ENCODE measurements at places on chromosomes 11 and 22. TPM values are rescaled to one million over a fixed set of nuclear protein-coding genes. Genes with fewer than 3 reads are reported as not detected.
A peak's percentile ranks its signal among the peaks of the same experiment; 100 is the strongest.

- peaks cover 4% of the 10 kb centered on the region for H3K27me3 ChIP-seq
- H3K4me3 ChIP-seq = no peak overlapping the region
- H3K27ac ChIP-seq = no peak overlapping the region
- no peak for DNase-seq
- no peaks in the 10 kb centered on the region for H3K36me3 ChIP-seq
Observed at GRCh38 chr22:45923212-45923611, 53.8 kb downstream of the WNT7B start.

DNA sequence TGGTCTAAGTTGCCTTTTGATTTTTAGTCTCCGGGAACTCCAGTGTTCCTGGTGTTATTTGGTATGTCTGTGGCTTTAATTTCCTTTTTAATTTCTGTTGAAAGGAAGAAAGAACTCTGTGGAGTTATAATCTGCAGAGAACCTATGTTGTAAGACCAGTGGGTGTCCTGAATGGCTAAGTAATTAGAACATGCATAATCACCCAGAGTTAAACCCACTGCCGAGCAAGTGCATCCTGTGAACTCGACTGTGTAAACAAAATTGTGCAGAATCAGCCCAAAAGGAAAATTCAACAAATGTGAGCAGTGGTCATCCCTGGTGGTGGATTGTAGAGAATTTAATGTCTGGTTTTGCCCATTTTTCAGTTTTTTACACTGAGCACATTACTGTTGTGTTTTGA lies 162.5 kb downstream of the COMMD9 start:
- H3K27ac ChIP-seq = no peak overlapping the region
- H3K4me1 ChIP-seq = no peaks in the 10 kb centered on the region
- H3K27me3 ChIP-seq = no peaks in the 10 kb centered on the region

DNA sequence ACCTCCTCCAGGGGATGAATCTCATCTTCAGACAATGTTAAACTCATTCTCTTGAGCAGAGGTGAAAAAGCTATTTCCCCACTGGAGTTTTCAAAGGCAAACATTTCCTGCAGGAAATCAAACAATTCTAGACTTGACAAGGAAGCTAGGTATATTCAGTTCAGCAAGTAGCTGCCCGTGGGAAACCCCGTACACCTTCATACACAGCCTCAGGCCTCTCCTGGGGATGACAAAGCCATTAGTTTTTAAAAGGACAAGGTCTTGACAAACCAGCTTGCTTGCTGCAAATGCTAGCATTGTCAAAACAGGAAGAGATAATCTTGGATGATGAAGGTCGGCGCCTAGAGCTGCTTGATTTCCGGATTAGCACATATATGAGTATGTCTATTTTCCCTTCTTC lies 1630.8 kb upstream of the TENM4 start:
- H3K27me3 ChIP-seq = no peaks in the 10 kb centered on the region
- H3K4me1 ChIP-seq = no peaks in the 10 kb centered on the region
- no peaks in the 10 kb centered on the region for H3K36me3 ChIP-seq
- DNase-seq = no peak
- no peak overlapping the region for H3K4me3 ChIP-seq

- no peaks in the 10 kb centered on the region for H3K36me3 ChIP-seq
- DNase-seq = no peak
- H3K27me3 ChIP-seq = no peaks in the 10 kb centered on the region
- H3K4me1 ChIP-seq = peaks cover 14% of the 10 kb centered on the region
- no peak overlapping the region for H3K27ac ChIP-seq
- no peak overlapping the region for H3K4me3 ChIP-seq
Observed at GRCh38 chr11:114277637-114278341, 18.4 kb upstream of the NNMT start.

DNA sequence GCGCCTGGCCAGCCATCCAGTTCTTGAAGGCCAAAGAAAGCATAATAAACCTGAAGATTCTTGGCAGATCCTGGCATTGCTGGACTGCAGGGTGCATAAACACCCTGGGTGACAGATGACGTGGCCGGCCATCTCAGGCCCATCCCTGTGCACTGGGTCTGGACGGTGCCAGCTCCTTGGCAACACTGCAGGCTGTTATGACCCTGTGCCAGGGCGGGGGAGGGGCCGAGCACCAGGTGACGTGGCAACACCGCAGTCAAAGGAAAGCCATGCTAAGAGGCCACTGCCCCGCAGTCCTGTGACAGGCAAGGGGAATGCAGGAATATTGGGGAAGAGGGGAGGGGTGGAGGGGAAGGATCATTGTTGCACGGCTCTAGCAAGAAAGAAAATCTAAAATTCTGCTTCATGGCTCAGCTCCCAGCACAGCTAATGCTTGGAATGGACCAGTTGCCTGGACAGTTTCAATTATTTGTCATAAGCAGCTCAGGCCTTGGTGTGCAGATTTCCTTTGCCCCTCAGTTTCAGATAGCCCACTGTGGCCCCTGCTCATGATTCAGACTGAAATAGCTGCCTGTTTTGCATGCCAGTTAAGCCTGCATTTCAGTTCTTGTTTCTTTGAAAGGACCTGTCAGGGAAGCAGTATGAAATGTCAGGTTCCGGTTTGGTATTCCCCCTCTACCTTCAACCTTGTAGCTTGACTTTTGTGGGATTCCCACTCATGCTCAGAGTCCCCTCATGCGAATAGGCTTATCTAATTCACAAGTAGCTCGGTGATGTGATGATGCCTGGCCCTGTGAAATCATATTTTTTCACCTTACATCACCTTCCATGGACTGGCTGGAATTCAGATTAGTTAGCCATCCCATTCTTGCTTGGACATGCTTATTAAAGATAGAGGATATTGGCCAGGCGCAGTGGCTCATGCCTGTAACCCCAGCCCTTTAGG lies 29.7 kb upstream of the DDX6 start:
- H3K27me3 ChIP-seq = no peaks in the 10 kb centered on the region
- H3K4me3 ChIP-seq = no peak overlapping the region
- peak; percentile 78 for DNase-seq
- peak overlapping the region; percentile 55 for H3K27ac ChIP-seq
- H3K4me1 ChIP-seq = no peaks in the 10 kb centered on the region

- DNase-seq = no peak
- no peak overlapping the region for H3K4me3 ChIP-seq
- no peak overlapping the region for H3K27ac ChIP-seq
- H3K27me3 ChIP-seq = no peaks in the 10 kb centered on the region
Observed at GRCh38 chr11:57160665-57161064, 21.1 kb upstream of the LRRC55 start.

GRCh38 chr11:62925308-62925707 lies 4.1 kb upstream of the CHRM1 start:
- no peak overlapping the region for H3K4me3 ChIP-seq
- H3K27me3 ChIP-seq = peaks cover 33% of the 10 kb centered on the region
- peak; percentile 8 for DNase-seq
- no peak overlapping the region for H3K27ac ChIP-seq
- no peaks in the 10 kb centered on the region for H3K36me3 ChIP-seq
- H3K4me1 ChIP-seq = peaks cover 31% of the 10 kb centered on the region

- no peaks in the 10 kb centered on the region for H3K27me3 ChIP-seq
- no peaks in the 10 kb centered on the region for H3K36me3 ChIP-seq
- DNase-seq = no peak
- no peak overlapping the region for H3K27ac ChIP-seq
Observed at GRCh38 chr11:3132271-3132781, 32.8 kb downstream of the OSBPL5 start.

DNA sequence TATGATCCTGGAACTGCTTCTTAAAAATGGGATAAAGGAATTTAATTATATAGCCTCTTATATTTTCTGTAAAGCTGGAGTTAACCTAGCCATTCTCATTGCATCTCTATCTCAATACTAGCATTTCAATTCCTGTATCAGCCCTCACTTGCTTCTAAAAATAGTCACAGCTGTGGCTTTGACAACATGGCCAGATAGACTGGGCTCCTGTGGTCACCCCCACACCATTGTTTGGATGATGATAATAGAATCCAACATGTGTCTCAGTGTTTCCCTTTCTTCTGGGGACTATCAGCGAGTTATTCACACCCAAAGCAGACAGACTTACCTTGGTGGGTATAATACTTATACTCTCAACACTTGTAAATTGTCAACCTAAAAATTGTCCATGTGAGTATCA lies 6.9 kb downstream of the VWA5A start:
- DNase-seq = no peak
- no peaks in the 10 kb centered on the region for H3K4me1 ChIP-seq
- H3K36me3 ChIP-seq = peaks cover 5% of the 10 kb centered on the region
- no peak overlapping the region for H3K27ac ChIP-seq
- H3K4me3 ChIP-seq = no peak overlapping the region

GRCh38 chr22:38353701-38354100 lies 36.5 kb upstream of the CSNK1E start:
- DNase-seq = no peak
- H3K4me1 ChIP-seq = no peaks in the 10 kb centered on the region
- H3K36me3 ChIP-seq = peaks cover 38% of the 10 kb centered on the region
- no peaks in the 10 kb centered on the region for H3K27me3 ChIP-seq

DNA sequence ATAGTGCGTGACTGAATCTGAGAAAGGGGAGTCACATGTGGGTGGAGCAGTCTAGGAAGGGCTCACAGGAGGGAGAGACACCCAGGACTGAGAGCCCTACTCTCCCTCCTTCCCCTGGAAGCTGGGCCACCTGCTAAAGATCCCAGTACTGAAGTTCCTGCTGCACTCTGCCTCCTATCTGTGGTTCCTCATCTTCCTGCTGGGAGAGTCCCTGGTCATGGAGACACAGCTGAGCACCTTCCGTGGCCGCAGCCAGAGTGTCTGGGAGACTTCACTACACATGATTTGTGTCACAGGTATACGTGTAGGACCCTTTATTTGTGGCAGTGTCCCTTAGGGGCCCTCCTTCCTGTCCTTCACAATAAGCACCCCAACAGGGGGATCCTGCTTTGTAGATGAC lies 19.3 kb downstream of the ART5 start:
- H3K27me3 ChIP-seq = no peaks in the 10 kb centered on the region
- H3K36me3 ChIP-seq = no peaks in the 10 kb centered on the region
- no peak overlapping the region for H3K27ac ChIP-seq
- H3K4me3 ChIP-seq = no peak overlapping the region
- no peaks in the 10 kb centered on the region for H3K4me1 ChIP-seq

GRCh38 chr22:40023341-40023841 lies 28.6 kb downstream of the FAM83F start:
- peaks cover 9% of the 10 kb centered on the region for H3K4me1 ChIP-seq
- H3K36me3 ChIP-seq = no peaks in the 10 kb centered on the region
- H3K27me3 ChIP-seq = no peaks in the 10 kb centered on the region
- DNase-seq = no peak

DNA sequence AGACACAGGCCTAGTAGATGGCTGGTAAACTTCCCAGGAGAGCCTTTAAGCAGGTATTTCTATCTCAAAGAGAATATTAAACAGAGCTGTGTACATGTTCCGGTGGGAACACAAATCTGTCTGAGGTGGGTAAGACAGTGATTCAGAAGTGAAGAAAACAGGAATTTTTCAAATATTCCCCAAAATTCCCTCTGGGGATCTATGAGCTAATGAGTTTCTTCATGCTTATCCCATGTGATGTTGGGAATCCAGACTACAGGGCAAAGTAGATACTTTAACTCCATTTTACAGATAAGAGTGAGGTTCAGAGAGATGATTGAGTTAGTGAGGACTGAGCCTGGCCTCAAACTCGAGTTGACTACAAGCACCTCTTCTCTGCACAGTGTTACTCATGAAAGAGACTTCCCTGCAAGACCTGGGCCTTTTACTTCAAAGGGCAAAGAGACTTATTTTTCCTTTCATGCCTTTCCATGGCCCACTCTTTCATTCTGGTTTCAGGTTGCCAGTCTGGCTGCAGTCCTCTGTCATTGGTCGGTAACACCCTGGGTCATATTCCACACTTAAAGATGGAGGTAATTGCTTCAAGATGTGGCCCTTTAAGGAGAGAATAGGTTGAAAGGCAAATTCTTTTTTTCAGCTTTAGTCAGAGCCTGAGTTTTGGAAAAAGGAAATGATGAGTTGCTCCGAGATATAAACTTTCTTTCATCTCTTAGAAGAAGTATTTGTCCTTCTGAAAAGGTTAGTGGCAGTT lies 70.1 kb downstream of the CYB5R2 start:
- H3K27ac ChIP-seq = no peak overlapping the region
- H3K36me3 ChIP-seq = peaks cover 5% of the 10 kb centered on the region
- DNase-seq = no peak
- H3K4me1 ChIP-seq = peaks cover 5% of the 10 kb centered on the region
- H3K27me3 ChIP-seq = no peaks in the 10 kb centered on the region

GRCh38 chr11:19509215-19509614 lies 203.4 kb upstream of the NAV2 start:
- no peak overlapping the region for H3K4me3 ChIP-seq
- no peak overlapping the region for H3K27ac ChIP-seq
- H3K4me1 ChIP-seq = peaks cover 25% of the 10 kb centered on the region
- H3K27me3 ChIP-seq = no peaks in the 10 kb centered on the region

- H3K36me3 ChIP-seq = no peaks in the 10 kb centered on the region
- peak overlapping the region; percentile 77 for H3K27ac ChIP-seq
- peak; percentile 92 for DNase-seq
Observed at GRCh38 chr22:32528984-32529982, 54.7 kb downstream of the FBXO7 start.

DNA sequence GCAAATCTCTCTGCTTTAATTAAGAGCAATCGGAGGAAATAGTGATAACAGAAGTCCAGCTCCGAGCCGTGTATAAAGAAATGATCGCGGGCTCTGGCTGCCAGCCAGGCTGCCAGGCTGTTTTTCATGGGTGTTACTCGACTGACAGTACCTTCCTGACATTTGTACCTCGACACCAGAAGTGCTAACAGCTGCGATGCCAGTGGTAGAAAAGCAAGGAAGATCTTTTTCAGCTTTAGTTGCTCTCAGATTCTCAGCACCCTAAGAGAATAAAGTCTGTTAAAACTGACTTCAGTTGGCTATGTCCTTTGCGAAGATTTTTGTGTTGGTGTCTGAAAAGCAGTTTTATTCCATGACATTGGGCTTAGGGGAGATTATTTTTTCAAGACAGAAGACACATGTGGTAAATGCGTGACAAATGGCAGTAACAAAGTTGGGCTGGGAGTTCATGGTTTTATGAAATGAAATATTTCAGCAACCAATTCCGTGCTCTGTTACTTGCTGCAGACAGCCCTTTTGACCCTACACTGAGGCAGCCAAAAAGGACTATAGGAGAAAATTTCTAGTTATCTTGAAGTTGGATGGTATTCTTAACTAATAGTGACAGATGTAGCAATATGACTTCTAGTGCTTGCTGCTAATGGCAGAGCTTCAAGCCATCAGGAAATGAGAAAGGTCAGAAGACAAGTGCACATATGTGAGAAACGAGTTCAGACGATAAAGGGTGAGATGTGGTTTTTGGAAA lies 296.2 kb downstream of the CNTN5 start:
- no peaks in the 10 kb centered on the region for H3K27me3 ChIP-seq
- no peak overlapping the region for H3K27ac ChIP-seq
- H3K4me3 ChIP-seq = peak overlapping the region; percentile 16
- DNase-seq = peak; percentile 61
- H3K4me1 ChIP-seq = no peaks in the 10 kb centered on the region

DNA sequence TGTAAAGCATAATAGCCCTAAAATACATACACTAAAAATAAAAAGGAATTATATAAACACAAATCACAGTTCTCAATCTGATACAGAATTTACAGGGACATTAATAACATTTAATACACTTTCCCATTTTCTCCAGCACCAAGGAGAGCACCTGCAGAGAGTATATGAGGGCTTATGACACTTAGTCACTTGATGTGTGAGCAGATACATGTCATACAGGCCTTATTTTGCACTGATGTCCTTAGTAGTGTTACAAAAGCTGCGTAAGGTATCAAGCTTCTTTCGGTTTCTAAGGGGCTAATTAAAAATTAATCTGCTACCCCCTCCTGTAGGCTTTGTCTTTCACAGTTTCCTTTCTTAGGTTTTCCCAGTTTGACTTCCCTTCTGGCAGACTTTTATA lies 61.3 kb downstream of the TRIM44 start:
- DNase-seq = no peak
- H3K4me3 ChIP-seq = no peak overlapping the region
- H3K36me3 ChIP-seq = peaks cover 27% of the 10 kb centered on the region

TPBGL gene
- total RNA-seq = not detected

GUCY1A2 gene
- 7.8 TPM for total RNA-seq

ELMOD1 gene
- total RNA-seq = 0.18 TPM

LUZP2 gene
- not detected for total RNA-seq

TMEM151A gene
- total RNA-seq = not detected

RBMXL2 gene
- total RNA-seq = not detected

MS4A6E gene
- not detected for total RNA-seq
